Colonic mucosa (tissue), 4 donors: ENCODE measurements at places on chromosomes 4 and X. TPM values are rescaled to one million over a fixed set of nuclear protein-coding genes. Genes with fewer than 3 reads are reported as not detected.
A peak's percentile ranks its signal among the peaks of the same experiment; 100 is the strongest.

GRCh38 chrX:5774446-5774845 lies 454.2 kb downstream of the NLGN4X start:
- no peaks in the 10 kb centered on the region for H3K4me1 ChIP-seq
- H3K36me3 ChIP-seq = no peaks in the 10 kb centered on the region
- no peak for DNase-seq
- no peak overlapping the region for H3K4me3 ChIP-seq
- no peak overlapping the region for H3K27ac ChIP-seq

DNA sequence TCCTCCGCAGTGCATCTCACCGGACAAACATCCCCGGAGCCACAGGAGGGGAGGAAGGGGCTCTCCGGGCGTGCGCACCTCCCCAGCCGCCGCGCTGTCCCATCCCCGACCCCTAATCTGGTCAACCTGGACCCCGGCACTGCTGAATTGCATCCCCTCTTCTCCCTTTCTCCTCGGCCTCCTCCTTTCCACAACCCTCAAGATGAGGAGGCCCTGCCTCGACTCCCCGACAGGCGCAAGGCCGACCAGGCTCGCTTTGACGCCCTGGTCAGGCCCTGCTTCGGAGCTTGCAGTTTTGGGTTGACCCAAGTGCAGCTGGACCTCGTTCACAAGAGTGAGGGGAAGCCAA lies 2.3 kb downstream of the PDGFRA start:
- H3K27ac ChIP-seq = peak overlapping the region; percentile 57
- H3K4me1 ChIP-seq = peaks cover 23% of the 10 kb centered on the region
- peak overlapping the region; percentile 46 for H3K4me3 ChIP-seq
- no peak for DNase-seq

GRCh38 chrX:23012636-23013035 lies 12.9 kb downstream of the DDX53 start:
- no peaks in the 10 kb centered on the region for H3K4me1 ChIP-seq
- DNase-seq = no peak
- no peaks in the 10 kb centered on the region for H3K36me3 ChIP-seq
- no peak overlapping the region for H3K4me3 ChIP-seq
- H3K27ac ChIP-seq = no peak overlapping the region

GRCh38 chr4:21512353-21512752 lies 436.2 kb downstream of the KCNIP4 start:
- H3K36me3 ChIP-seq = no peaks in the 10 kb centered on the region
- H3K4me1 ChIP-seq = no peaks in the 10 kb centered on the region
- H3K4me3 ChIP-seq = no peak overlapping the region
- no peaks in the 10 kb centered on the region for H3K27me3 ChIP-seq
- H3K27ac ChIP-seq = no peak overlapping the region

DNA sequence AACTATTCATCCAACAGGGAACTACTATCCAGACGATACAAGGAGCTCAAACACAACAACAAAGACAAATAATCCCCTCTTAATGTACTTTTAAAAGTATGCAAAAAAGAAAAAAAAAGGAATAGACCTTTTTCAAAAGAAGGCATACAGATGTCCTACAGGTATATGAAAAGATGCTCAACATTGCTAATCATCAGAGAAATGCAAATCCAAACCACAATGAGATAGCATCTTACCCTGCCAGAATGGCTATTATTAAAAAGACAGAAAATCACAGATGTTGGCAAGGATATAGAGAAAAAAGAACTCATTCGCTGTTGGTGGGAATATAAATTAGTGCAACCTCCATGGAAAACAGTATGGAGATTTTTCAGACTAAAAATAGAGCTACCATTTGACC lies 67.1 kb upstream of the ENPP6 start:
- no peak overlapping the region for H3K4me3 ChIP-seq
- no peaks in the 10 kb centered on the region for H3K27me3 ChIP-seq
- H3K4me1 ChIP-seq = peaks cover 15% of the 10 kb centered on the region
- H3K27ac ChIP-seq = no peak overlapping the region

DNA sequence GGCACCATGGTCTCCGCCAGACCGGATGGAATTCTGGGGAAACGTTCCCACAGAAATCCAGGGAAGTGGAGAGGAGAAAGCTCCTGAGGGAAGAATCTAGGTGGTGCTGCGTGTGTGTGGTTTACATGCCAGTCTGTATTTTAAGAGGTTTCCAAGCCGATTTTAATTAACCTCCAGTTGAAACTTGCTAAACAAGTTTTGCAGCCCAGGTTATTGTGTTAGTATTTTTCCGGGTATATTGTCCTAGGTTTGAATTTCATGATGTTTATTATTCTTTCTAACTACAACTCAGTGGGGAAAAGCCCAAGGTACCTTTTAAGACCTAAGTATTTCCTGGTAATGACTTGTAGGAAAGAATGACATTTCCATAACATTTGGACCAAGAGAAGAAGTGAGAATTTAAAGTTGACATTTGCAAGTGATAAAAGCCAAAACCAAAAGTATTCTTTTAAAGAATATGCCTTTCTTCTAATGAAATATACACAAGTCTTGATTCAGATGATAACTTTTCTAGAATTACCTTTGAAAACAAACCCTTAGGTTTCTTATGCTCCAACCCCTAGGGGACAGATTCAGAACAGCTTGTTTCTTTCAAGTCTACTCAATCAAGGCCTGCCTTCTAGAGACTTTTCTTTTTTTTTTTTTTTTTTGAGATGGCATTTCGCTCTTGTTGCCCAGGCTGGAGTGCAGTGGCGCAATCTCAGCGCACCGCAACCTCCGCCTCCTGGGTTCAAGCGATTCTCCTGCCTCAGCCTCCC lies 14.6 kb downstream of the SAT1 start:
- H3K36me3 ChIP-seq = no peaks in the 10 kb centered on the region
- peak overlapping the region; percentile 70 for H3K27ac ChIP-seq
- no peaks in the 10 kb centered on the region for H3K27me3 ChIP-seq
- DNase-seq = peak; percentile 66
- H3K4me3 ChIP-seq = no peak overlapping the region

Gene RGN
- total RNA-seq = 0.89 TPM

Gene BLOC1S4
- total RNA-seq = 16.4 TPM

Gene FHIP1A
- 33.4 TPM for total RNA-seq

DNA sequence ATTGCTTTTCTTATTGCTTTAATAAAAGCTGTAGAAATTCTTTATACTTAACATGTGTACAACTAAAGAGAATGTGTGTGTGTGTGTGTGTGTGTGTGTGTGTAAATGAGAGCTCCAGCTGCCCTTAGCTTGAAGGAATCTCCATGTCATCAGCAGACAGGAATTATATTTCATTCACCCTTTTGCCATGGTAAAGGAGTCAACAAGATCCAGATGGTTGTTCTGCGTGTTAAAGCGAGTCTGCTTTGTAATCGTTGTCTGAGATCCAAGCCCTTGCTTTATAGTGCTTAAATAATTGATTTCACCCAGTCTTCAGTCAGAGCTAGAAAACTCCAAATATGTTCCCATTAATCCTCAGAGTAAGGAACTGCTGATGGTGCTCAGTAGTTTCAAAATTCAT lies 285.5 kb downstream of the PDGFC start:
- H3K27me3 ChIP-seq = no peaks in the 10 kb centered on the region
- no peaks in the 10 kb centered on the region for H3K36me3 ChIP-seq
- no peak overlapping the region for H3K27ac ChIP-seq
- no peak overlapping the region for H3K4me3 ChIP-seq
- no peaks in the 10 kb centered on the region for H3K4me1 ChIP-seq

- no peak overlapping the region for H3K27ac ChIP-seq
- H3K4me3 ChIP-seq = no peak overlapping the region
- no peaks in the 10 kb centered on the region for H3K36me3 ChIP-seq
Observed at GRCh38 chrX:120452131-120452530, 17.0 kb downstream of the LAMP2 start.

- H3K4me3 ChIP-seq = no peak overlapping the region
- H3K4me1 ChIP-seq = no peaks in the 10 kb centered on the region
- DNase-seq = no peak
- H3K27ac ChIP-seq = no peak overlapping the region
- H3K36me3 ChIP-seq = no peaks in the 10 kb centered on the region
Observed at GRCh38 chr4:124515591-124515990, 196.9 kb downstream of the ANKRD50 start.

GRCh38 chr4:155170569-155170968 lies 37.9 kb upstream of the NPY2R start:
- H3K4me1 ChIP-seq = no peaks in the 10 kb centered on the region
- H3K4me3 ChIP-seq = no peak overlapping the region
- DNase-seq = no peak
- H3K27ac ChIP-seq = no peak overlapping the region
- H3K27me3 ChIP-seq = no peaks in the 10 kb centered on the region

DNA sequence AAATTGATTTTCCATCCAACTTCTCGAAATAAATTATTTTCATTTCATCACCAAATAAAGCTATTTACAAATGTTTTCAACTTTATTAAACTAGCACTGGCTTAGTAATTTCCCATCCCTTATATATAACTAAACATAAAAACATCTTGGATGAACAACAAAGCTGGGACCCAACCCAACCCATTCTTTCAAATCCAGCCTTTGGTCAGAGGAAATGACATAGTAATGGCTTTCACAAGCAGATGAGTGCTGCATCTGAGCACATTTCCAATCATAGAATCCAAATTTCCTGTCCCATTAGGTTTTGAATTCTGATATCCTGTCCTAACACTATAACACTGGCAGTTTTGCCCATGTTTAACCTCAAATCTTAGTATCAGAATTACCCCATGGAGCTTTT lies 7.9 kb upstream of the EMCN start:
- H3K4me3 ChIP-seq = no peak overlapping the region
- H3K36me3 ChIP-seq = no peaks in the 10 kb centered on the region
- no peak for DNase-seq
- no peaks in the 10 kb centered on the region for H3K27me3 ChIP-seq

Gene HMX1
- not detected for total RNA-seq
